ENCODE measurements at places on chromosomes 4 and X.

- no peak for DNase-seq
Observed at GRCh38 chr4:153997516-153997915, 208.6 kb upstream of the SFRP2 start.

DNA sequence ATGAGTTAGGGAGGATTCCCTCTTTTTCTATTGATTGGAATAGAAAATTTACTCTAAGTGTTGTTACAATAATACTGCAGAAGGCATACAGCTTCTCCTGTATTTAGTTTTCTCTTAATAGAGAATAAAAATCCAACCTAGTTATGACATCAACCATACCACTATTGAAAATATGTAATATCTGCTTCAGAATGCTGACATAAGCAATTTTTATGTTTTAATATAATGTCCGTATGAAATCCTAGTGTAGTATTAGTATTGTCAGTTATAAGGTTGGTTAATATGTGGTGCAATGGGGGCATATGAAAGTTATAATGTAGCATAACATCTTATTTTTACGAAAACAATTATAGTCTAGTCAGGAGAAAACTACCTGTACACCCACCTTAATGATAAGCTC lies 68.2 kb downstream of the HEPH start:
- no peak for DNase-seq

DNA sequence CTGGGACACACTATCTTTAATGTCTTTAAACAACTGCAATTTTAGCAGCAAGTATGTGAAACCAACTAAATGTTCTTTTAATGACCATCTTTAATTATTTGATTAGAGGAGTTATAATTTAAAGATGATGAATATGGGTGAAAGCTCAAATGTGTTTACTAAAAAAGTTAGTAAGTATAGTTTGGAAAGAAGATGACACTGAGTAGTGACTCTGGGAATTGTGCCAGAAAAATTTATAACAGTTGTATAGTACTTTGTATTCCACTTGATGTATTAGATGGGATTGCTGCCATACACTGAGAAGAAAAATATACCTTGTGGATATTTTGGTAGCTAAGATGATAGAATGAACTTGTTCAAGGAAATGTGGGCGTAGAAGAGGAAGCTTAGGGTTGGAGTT lies 19.5 kb upstream of the PACRGL start:
- no peak for DNase-seq

DNA sequence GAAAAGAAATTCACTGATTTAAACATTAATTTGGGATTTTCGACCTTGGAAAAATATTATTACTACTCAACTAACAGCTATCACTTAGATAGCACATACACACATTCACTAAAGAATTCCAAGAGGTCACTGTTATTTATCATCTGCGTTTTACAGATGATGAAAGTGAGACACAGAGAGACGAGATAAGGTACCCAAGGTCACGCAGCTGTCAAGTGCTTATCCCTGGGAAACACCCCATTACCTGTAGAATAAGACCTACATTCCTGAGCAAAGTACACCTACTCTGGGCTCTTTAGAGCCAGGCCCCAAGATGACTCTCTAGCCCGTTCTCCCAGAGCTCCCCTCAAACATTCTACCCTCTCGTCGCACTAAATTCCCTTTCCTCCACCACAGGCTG lies 48.6 kb downstream of the HAUS3 start:
- DNase-seq = no peak

- no peak for DNase-seq
Observed at GRCh38 chr4:177266506-177266905, 43.2 kb upstream of the NEIL3 start.

- no peak for DNase-seq
Observed at GRCh38 chr4:68613752-68614151, 37.6 kb upstream of the UGT2B17 start.

DNA sequence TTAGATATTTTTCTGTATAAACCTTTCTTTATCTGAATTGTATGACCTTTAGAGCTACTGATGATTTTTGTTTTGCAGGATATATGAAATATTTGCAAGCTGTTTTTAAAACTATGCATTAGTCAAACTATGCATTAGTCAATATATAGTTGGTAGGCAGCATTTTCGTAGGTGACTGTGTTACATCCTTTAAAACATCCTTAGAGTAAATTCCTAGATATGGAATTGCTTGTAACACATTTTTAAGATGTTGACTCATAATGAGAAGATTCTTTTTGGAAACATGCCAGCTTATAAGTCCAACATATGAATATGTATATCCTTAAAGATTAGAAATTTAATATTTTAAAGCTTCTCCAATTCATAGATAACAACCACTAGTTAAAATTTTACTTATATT lies 1768.5 kb downstream of the PCDH7 start:
- no peak for DNase-seq

- peak; percentile 41 for DNase-seq
Observed at GRCh38 chr4:24211856-24212255, 322.0 kb upstream of the PPARGC1A start.

- DNase-seq = no peak
Observed at GRCh38 chr4:101306764-101307615, 40.3 kb downstream of the PPP3CA start.

GRCh38 chrX:67717571-67717970 lies 173.8 kb downstream of the AR start:
- no peak for DNase-seq

GRCh38 chrX:13270360-13270759 lies 49.5 kb downstream of the ATXN3L start:
- DNase-seq = no peak

- no peak for DNase-seq
Observed at GRCh38 chrX:13162772-13163410, 118.5 kb upstream of the FAM9C start.

GRCh38 chr4:127782275-127783025 lies at the start of gene HSPA4L:
Gene HSPA4L (plus strand): TSS chr4:127782322. CDS start chr4:127782551, 229 bp downstream.
- no peak for DNase-seq

DNA sequence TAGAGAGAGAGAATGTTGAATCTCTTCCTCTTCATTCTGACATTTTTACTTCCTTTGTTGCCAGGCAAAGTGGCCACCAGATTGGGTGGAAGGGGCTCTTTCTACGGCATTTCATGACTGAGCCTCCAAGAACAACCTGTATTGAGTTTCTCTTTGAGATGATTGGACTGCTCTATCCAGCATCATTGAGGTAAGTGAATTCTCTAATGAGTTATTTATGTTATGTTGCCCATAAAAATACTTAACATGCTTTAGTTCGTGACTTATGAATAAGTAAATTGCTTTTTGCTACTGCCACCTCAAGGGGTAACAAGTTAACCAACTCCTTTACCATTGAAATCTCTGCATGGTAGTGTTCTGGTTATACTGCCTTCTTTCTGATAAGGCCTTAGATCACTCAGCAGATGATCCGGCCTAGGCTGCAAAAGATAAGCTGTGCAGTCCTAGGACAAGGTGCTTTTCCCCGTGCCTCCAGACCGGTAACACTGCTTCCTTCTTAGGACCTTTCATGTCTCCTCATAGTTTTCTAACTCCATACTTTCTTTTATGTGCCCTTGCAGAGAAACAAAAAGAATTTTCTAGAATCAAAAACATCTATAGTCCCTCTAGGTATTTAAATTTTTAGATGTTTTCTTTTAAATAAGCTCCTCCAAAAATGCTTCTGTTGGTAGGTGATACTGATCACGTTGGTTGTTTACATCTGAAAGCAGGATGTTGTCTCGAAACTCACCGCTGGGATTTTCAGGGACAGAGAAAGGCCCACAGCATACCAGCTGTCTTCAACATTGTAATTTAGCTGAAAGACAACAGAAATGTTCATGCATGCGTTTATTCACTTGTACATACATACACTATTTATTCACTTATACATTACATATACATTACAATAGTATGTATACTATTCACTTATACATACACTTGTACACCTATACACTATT lies 157.1 kb upstream of the RBPJ start:
- no peak for DNase-seq

- DNase-seq = no peak
Observed at GRCh38 chr4:48503233-48504025, 13.4 kb downstream of the ZAR1 start.

GRCh38 chr4:59161249-59161648 lies 2038.9 kb upstream of the ADGRL3 start:
- no peak for DNase-seq

GRCh38 chr4:108157655-108158054 lies 11.1 kb downstream of the LEF1 start:
- no peak for DNase-seq

GRCh38 chrX:103794119-103794518 lies 17.5 kb downstream of the PLP1 start:
- no peak for DNase-seq

- DNase-seq = no peak
Observed at GRCh38 chr4:1277667-1278665, 11.7 kb upstream of the MAEA start.

- DNase-seq = no peak
Observed at GRCh38 chrX:6778544-6779503, 243.9 kb upstream of the VCX3A start.

GRCh38 chr4:53313510-53313909 lies 52.4 kb downstream of the SCFD2 start:
- no peak for DNase-seq

DNA sequence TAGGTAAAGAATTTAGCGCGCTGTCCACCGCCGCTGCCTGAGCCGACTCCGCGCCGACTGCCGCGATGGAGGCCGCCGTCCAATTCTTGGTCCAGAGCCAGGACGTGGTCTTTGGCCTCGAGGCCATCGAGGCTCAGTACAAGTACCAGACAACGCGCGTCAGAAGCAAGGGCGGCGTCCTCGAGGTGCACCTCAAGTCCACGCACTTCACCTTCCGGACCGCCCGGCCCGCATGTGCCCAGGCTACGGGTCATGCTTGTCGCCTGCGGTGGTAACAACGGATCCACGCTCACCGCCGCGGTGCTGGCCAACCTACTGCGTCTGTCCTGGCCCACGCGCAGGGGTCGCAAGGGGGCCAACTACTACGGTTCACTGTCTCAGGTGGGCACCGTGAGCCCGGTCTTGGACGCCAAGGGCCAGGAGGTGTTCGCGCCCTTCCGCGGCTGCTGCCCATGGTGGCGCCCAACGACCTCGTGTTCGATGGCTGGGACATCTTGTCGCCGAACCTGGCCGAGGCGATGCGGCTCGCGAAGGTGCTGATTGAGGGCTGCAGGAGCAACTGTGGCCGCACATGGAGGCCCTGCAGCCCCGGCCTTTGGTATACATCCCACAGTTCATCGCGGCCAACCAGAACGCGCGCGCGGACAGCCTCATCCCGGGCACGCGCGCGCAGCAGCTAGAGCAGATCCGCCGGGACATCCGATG lies 128.0 kb downstream of the ANAPC4 start:
- DNase-seq = no peak

Measured in AG09309 (cell line).